ENCODE measurements at places on chromosomes 5 and 9.

- no peak for DNase-seq
Observed at GRCh38 chr9:96025995-96026602, 150.6 kb downstream of the ERCC6L2 start.

- DNase-seq, result no peak
Observed at GRCh38 chr9:136554870-136555269, 9.0 kb upstream of the NOTCH1 start.

DNA sequence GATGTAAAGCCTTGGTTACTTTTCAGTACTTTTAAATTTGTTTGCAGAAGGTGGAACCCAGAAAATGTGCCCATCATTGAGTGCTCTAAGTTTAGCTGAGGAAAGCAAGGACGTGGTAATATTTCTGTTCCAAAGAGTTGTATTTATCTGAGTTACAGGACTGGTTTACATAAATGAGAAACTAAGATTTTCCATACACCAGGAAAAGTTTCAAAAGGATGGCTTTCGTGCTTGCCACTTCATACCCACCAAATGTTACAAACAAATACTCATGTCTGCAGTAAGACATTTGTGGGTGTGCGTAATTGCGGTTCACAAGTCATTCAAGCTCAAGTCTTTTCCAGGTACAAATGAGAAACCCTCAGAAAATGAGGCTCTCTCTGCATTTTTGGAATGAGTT lies 68.1 kb downstream of the CWC27 start:
- DNase-seq, result no peak

DNA sequence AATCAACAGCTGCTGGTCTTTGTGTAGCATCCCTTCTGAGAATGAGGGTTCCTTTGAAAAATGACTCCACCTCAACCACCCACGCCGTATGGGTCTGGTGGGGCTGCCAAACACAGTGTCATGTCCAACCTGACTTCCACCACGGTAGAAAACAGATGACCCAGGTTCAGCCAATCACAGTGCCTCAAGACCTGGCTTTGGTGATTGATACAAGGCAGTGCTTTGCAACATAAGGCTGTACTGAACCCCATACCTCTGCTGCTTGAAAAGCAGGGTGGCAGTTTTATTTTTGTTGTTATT lies 11.5 kb upstream of the TGFBR1 start:
- DNase-seq, result no peak

Data from LoVo (cell line).